Ovary (tissue), 10 donors: ENCODE measurements at places on chromosomes 5 and 9. TPM values are rescaled to one million over a fixed set of nuclear protein-coding genes. Genes with fewer than 3 reads are reported as not detected.

CACNA1B gene
- 3.8 TPM for total RNA-seq

PCDHB10 gene
- 4.1 TPM for total RNA-seq

LOX gene
- total RNA-seq: 9.4 TPM

CD74 gene
- total RNA-seq: 384 TPM

WNT8A gene
- not detected for total RNA-seq

STPG3 gene
- total RNA-seq: not detected

SOWAHA gene
- 0.72 TPM for total RNA-seq

CENPK gene
- 1.0 TPM for total RNA-seq

SLC25A2 gene
- total RNA-seq: 1.4 TPM

BARX1 gene
- total RNA-seq: not detected

PCDHGC5 gene
- total RNA-seq: 1.4 TPM

DNA sequence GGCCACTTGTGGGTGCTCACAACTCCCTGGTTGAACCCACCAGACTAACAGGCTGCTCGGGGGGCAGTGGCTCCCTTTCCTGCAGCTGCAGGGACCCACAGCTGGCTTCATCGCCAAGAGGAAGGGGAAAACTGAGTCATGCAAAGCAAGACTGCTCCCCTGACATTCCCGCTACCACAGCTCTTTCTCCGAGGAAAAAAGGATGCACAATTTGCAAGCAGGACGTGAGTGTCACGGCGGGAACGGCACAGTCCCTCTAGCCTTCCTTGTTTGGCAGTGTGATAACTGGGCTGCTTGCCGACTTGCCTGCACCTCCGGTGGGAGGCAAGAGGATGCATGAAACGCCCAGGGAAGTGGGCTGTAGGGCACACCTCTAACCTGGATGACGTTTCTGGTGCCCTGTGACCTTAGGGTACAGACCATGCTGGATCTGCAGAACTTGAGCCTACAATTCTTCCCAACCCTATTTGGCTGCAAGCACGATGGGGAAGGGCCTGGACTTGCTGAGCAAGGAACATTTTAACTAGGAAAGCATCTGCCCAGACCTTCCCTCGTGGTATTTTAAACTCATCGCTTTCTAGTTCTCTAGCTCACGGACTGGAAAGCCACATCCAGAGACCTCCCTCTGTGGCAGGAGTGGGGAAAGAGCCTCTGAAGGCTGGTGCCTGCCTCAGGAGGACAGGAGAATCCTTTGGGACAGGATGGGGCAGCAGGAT lies 7.8 kb downstream of the SH3PXD2B start:
- peak; percentile 61 for DNase-seq

DNA sequence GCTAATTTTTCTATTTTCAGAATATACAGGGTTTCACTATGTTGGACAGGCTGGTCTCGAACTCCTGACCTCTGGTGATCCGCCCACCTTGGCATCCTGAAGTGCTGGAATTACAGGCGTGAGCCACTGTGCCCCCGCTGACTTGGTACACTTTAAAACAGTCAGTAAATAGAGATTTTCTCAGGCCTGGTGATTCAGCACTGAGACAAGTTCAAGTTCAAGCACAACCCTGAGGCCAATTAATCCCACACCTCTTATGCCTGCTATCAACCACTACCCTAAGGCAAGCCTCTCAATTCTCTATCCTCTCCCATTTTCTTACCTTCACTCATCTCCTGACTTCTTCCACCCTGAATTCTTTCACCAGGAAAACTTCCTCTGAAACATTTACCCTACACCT lies 18.9 kb downstream of the MUSK start:
- no peak for DNase-seq

DNA sequence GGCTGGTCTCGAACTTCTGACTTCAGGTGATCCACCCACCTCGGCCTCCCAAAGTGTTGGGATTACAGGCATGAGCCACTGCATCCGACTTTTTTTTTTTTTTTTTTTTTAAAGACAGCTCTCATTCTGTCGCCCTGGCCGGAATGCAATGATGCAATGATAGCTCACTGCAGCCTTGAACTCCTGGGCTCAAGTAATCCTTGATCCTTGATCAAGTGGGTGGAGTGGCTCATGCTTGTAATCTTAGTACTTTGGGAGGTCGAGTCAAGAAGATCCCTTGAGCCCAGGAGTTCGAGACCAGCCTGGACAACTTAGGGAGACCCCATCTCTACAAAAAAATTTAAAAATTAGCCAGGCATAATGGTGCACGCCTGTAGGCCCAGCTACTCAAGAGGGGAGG lies 8.1 kb downstream of the SEC24A start:
- no peak for DNase-seq

DNA sequence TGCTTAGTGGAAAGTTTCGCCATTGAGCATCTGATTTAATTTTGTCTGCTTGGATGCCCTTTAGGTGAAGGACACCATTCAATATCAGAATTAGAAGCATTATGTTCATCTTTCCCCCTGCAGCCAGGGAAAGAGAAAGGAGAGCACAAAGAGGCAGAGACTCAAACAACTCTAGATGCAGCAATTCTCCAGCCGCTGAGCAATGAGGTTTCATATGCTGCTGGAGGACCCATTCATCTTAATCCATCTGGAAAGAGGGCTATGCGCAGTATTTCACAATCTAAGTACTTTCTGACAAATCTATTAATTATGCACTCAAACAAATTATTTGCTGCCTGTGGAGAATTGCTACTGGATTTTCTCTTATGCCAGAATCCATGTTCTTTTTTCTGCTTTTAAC lies 527.0 kb upstream of the TUSC1 start:
- no peak for DNase-seq

- no peak for DNase-seq
Measured at GRCh38 chr9:110319781-110320492, 17.7 kb downstream of the TXNDC8 start.

GRCh38 chr9:128099932-128100491 lies 27.5 kb downstream of the PTGES2 start:
- peak; percentile 52 for DNase-seq

GRCh38 chr9:22079873-22080341 lies 70.8 kb upstream of the CDKN2B start:
- no peak for DNase-seq

- no peak for DNase-seq
Measured at GRCh38 chr5:93789173-93790067, 48.0 kb upstream of the POU5F2 start.

GRCh38 chr9:113465599-113466140 lies 2.1 kb downstream of the RGS3 start:
- DNase-seq: no peak

- DNase-seq: no peak
Measured at GRCh38 chr9:127277099-127277498, 12.5 kb downstream of the GARNL3 start.

GRCh38 chr5:88761269-88761850 lies 121.6 kb downstream of the MEF2C start:
- DNase-seq: no peak

DNA sequence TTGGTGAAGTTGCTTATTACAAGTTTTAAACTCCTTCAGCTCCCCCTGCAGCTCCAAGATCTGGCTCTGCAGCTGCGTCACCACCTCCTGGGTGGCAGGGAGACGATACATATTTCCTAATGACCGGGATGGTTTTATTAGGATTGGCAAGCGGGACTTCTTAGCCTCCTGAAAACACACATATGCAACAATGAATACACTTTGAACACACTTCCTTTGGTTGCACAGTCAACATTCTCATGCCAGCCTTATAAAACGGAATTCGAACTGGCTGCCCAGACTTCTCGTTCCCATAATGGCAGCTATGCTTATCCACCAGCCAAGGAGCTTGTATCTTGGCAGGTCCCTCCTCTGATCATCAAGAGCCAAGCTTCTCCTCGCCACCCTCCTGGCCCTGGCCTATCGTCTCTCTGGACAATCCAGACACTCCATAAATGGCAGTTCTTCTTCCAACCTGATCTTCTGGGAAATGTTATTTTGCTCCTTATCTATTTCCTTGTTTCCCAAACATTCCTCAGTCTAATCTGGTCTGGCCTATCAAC lies 131.9 kb downstream of the CDK5RAP2 start:
- no peak for DNase-seq

- no peak for DNase-seq
Measured at GRCh38 chr5:162248107-162248713, 180.6 kb downstream of the GABRG2 start.

DNA sequence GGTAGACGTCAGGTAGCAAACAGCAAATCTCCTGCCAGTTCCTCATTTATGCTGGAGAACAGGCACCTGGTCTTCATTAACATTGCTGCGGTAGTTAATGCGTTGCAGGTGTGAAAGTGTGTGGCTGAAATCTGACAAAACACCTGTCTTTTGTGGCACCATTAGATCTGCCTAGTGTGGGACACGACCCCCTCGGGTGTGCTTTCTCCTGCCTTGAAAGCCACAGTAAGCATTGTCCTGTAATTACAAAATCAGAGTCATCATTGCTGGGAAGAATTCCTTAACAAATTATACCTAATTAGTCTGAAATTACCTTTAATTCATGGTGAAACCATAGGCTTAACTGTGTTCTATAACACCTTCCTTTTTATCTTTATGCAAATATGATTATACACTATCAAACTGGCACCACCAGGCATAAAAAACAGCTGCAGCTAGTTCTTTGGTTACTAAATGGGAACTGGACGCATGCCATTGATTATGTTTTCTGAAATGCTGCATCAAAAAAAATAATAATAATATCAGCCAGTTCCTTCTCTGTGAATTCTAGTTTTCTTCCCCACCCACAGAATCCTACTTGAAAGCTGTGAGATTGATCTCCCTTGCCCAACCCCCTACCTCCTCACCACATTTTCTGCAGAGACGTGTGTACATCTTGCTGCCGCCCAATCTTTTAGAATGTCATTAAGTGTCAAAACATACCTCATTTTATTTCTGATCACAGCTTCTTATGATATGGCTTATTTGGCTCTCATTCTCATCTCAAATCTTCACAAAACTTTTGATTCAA lies 374.0 kb downstream of the NFIB start:
- no peak for DNase-seq

DNA sequence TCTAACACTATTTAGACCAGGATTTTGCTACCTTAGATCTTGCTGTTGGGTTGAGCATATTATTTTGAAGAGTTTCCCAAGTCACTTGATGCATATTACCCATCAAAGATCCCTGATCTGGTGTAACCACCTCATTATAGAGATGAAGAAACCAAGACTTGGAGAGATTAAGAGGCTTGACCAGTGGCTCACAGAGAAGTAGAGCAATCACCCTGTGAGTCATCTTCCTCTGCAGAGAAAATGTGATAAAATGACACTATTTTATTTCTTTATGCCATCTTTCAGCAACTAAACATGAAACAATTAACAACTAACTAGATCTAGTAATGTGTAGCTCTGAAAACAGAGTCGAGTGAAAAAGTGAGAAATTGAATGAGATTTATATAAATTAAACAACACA lies 76.1 kb downstream of the KIF4B start:
- no peak for DNase-seq

- no peak for DNase-seq
Measured at GRCh38 chr5:168765551-168766425, 186.6 kb upstream of the PANK3 start.

DNA sequence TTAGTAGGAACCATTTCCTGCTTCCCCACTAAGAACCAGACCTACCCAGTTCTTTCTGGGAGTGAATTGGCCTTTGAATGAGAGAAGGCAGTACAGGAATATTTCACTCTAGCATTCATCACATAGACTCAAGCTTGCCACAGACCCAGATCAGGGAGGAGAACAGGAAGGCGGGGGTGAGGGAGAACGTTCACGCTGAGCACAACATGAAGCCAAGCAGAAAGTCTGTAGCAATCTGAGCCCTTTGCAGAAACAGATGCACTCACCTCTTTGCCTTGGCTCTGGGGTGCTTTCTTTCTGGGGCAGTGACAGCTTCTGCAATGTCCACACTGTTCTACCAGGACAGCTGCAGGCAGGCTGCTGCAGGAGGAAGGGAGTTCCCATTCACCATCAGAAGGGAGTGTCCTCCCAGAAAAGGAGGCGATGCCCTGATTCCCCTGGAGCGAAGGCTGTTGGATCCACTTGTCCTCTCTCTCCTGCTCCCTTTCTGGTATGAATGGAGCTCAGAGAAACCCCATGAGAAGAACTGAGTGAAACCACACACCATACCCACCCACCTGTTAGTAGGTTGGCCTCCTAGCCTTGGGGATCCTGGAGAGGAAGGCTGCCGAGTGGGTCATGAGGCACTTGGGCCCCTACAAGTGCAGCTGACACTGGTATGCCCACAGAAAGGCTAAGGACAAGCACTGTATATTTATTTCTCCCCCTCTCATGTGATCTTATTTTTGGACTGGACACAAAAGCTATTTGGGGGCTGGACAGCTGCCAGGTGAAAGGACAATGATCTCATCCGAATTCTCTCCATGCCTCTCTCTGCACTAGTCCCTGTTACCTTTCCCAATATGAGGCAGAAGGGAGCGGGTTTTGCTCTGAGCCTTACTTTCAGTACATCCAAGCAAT lies 11.7 kb upstream of the FGF1 start:
- DNase-seq: peak; percentile 45

DNA sequence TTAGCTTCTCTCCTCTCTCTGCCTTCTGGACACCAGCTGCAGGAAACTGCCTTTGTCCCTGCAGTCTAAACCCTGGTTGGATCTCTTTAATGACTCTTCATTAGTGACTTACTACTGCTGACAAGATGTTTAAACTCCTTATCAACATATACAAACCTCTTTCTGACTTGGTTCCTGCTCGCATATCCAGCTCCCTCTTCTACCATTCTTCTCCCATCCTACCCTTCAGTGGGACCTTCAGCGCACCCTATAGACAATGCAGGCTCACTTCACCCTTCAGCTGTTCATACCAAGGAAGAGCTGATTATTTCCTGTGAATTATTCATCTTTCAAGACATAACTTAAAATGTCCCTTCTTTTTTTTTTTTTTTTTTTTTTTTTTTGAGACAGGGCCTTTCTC lies 436.5 kb downstream of the KIAA0825 start:
- no peak for DNase-seq

GRCh38 chr5:61394078-61394704 lies 62.1 kb downstream of the ZSWIM6 start:
- no peak for DNase-seq

- DNase-seq: no peak
Measured at GRCh38 chr5:111299831-111300432, 75.7 kb downstream of the CAMK4 start.

GRCh38 chr9:110370315-110370714 lies 32.7 kb upstream of the TXNDC8 start:
- no peak for DNase-seq

GRCh38 chr9:83526901-83527300 lies 11.3 kb downstream of the FRMD3 start:
- DNase-seq: no peak

GRCh38 chr5:56517011-56517416 lies 283.9 kb upstream of the ANKRD55 start:
- DNase-seq: no peak

DNA sequence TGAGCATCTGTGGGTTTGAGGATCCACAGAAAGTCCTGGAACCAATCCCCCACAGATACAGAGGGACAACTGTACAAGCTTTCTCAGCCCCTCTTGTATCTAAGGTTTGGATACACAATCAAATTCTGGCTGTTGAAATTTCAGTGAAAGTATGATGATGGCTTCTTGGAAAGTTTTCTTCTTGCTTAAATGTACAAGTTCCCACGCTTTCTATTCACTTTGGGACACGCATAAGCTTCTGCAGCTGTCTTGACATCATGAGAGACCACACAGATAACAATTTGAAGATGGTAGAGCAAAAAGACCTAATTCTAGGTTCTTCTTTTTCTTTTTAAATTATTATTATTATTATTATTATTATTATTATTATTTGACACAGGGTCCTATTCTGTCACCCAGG lies 31.6 kb upstream of the ARL15 start:
- DNase-seq: no peak

- no peak for DNase-seq
Measured at GRCh38 chr9:109989296-109989695, 209.3 kb downstream of the PALM2AKAP2 start.

GRCh38 chr9:98328770-98329169 lies 73.3 kb upstream of the TBC1D2 start:
- no peak for DNase-seq

GRCh38 chr5:84628918-84629317 lies 244.2 kb upstream of the EDIL3 start:
- no peak for DNase-seq
